COR-L47 (cell line): ENCODE measurements at places on chromosomes 16 and 17.

DNA sequence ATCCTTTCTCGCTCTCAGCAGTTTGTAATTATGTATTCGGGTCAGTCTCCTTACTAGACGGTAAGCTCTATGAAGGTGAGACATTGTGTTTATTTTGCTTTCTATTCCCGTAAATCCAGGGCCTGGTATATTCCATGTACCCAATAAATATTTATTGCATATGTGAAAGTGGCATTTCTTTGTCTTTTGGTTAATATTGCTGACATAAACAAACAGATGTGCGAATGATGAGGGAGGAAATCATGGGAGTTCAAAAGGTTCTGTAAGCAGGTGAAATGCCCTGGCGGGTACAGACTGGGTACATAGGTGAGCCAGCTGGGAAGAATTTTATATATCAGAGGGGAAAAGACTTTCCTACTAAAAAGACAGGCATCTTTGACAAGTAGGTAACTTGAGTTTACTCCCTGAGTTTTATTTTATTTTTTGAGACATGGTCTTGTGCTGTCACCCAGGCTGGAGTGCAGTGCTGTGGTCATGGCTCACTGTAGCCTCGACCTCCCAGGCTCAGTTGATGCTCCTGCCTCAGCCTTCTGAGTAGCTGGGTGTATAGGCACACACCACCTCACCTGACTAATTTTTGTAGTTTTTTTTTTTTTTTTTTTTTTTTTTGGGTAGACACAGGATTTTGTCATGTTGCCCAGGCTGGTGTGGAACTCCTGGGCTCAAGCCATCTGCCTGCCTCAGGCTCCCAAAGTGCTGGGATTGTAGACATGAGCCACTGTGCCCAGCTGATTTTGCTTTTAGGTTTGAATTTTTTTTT is 5.7 kb upstream of the METTL9 start:
- no peak for DNase-seq

- no peak for DNase-seq
Measured at GRCh38 chr17:29141514-29141876, 38.7 kb downstream of the MYO18A start.

- DNase-seq = no peak
Measured at GRCh38 chr16:3762107-3762750, 44.9 kb upstream of the TRAP1 start.

DNA sequence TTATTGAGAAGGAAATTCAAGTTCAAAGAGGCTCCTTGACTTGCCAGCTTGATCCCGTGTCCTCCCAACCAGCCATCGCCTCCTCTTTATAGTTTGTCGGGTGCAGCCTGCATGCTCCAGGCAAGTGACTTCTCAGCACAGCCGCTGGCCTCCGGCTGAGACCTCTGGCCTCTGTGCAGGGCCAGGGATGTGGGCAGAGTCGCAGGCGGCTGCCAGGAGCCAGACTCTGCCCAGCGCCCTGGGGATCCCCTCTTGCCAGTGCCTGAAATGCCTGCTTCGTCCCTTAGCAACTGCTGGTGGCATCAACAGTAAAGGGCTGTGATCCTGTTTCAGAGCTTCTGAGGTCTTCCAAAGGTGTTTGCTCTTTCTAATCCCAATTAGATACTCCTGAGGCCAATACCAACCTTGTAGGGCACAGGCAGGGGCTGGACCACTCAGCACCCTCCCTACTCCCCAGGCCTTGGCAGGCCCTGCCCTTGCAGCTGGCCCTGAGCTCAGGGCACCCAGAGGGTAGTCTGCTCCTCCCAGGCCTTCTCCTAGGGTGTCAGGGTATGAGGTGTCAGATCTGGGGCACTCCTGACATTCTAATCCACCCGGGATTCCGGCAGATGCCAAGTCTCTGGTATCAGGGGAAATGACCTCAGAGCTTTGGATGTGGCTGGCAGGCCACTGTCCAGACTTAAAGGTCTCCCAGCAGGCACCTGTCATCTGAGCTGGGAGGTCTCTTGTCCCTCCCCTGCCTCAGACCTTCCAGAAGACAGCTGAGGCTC is 68.0 kb upstream of the SIAH1 start:
- DNase-seq = no peak

DNA sequence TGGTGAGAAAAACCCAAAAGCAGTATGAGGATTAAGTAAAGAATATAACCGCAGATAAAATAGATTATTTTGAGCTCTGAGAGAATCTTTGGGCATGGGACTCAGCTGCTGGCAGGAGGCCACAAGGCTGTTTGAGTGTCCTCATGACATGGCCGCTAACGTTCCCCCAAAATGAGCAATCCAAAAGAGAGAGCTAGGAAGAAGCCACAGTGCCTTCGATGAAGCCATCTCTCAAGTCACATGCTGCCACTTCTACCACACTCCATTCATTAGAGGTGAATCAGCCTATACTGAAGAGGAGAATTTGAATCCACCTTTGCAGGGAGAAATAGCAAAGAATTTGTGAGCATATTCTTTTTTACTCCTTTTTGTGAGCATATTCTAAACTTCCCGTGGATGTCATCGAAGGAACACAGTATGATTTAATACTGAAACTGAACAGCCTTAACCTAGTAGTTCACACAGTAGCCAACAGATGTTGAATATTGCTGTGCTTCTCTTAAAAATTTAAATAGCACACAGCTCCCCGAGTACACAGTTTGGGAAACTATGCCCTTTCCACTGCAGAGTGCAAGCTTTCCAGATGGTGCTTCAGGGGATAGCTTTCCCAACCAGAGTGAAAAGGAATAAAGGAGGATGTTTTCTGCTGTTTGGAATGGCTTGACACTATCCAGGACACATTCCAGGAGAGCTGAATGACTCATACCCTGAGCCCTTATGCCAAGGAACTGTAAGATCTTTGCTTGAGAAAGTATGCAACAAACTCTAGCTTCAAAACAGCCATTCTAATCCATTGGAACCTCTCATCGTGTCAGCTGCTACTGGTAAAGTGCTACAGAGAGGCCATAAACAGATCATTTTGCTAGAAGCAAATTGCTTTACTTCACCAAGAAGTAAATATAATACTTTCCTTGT is 33.9 kb downstream of the ANKFY1 start:
- no peak for DNase-seq

DNA sequence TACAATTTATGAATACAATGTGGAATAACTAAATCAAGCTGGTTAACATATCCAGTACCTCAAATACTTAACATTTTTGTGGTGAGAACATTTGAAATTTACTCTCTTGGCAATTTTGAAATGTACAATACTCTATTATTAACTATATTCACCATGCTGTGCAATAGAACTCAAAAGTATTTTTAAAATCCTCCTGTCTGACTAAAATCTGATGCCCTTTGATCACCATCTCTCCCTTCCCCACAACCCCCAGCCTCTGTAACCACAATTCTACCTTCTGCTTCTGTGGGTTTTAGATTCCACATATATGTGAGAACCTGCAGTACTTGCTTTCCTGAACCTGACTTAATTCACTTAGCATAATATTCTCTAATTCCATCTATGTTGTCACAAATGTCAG is 71.6 kb upstream of the ALOX12 start:
- DNase-seq = no peak

DNA sequence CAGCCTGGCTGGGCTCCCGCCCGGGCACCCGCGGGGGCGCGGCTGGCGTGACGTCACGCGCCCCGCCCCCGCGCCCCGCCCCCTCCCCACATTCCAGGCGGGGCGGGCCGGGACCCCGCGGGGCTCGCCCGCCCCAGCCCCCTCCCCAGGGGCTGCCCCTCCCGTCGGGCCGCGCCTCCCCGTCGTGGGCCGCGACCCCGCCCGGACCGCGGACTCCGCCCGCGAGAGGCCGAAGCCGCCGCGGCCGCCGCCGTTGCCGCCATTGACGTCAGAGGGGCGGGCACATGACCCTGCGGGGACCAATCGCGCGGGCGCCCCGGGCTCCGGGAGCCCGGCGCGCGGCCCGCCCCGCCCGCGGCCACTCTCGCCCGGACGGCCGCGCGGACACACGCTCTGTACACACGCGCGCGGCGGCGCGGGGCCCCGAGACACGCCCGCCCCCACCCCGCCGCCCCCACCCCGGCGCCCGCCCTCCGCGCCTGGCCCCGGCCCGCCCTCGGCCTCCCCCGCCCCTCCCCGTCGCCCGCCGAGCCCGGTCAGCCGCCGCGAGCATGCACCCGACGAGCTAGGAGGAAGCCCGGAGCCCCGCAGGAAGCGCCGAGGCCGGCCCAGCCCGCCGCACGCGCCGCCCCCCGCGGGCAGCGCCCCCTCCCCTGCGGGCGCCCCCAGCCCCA is at the start of gene CMIP:
TSS of gene CMIP (plus strand) at position 361 of the 674 bp plus-strand sequence.
- peak; percentile 78 for DNase-seq

GRCh38 chr17:69061721-69062556 is 1.2 kb upstream of the ABCA9 start:
- DNase-seq = no peak

DNA sequence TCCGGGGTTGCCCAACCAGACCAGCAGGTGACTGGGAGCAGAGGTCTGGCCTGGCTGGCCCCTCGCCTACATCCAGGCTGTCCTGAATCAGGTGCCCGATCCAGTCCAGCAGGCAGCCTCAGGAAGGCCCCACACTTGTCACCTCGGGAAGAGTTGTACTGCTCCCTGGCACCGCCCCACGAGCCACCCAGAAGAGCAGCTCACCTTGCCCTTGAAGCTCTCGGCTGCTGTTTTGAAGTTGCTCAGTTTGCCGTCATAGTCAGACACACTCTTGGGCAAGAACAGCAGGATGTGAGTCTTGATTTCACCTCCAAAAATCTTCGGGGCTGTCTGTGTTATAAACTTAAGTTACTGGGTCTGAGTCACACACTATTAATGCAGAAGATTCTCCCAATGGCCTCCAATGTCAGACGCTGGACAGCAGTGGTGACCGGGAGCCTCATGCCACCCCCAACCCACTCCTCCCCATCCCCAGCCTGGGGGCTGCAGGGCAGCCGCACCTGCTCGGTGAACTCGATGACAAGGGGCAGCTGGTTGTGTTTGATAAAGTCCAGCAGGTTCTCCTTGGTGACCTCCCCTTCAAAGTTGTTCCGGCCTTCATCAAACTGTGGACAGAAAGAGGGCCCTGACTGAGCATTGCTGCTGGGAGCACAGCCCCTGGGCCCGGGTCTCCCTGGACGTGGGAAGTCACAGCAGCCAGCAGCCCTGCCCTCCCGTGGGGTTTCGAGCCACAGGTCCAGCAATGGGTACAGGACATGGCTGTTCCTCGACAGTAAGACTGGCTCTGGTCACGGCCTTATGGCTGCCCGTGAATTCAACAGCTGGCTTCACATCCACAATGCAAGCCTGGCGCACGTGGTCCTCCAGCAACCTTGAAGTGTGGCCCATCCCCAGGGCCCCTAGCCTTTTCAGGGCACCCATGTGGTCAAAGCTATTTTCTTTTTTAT is 12.2 kb upstream of the PPP1R27 start:
- DNase-seq = no peak

DNA sequence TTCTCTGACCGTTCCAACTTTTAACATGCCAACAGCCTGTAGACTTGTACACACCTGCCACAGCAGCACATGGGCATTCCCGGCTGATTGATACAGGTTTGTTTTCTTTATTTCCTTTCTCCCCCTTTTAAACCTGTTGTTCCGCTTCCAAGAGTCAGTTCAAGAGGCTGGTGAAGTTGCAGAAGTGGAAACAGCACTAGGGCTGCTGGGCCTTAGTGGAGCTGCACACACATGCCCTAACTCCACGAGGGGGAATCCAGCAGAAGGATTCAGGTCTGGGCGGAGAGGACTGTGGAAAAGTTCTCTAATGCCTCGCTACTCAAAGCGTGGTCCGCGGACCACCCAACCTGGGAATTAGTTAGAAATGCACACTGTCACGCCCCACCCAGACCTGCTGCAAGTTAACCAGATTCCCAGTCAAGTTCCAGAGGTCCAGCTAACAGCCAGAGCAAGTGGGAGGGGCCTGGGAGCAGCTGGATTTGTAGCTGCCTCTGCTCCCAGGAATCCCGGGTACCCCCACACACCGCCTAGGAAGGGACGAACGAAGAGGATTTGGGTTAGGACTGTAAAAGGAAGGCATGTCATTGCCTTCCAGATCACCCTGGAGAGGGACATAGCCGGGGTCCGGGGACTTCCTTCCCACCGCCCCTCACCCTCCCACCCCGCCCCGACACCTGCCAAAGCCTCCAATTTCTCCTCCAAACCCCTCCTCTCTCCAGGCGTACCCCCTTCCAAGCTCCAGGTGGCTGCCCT is 542 bp downstream of the SLC39A11 start:
- peak; percentile 4 for DNase-seq

DNA sequence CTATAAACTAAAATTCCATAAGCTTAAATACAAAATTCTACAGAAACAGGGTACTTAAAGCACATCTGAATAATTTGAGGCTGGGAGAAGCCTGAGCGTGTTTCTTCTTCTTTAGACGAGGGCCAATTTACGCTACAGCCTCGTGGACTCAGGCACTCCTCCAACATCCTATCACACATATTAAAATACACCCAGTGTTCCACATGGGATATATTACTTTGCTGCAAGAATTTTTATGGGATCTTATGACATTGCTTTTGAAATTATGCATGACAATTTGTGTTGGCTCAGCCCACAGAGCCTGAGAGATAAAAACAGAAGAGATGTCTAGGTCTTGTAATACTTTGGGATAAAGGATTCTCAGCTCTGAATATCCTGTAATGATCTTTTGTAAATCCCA is 3.5 kb upstream of the TANGO6 start:
- DNase-seq = no peak

- no peak for DNase-seq
Measured at GRCh38 chr17:59186850-59187249, 23.0 kb upstream of the SMG8 start.

GRCh38 chr17:38563362-38564253 is 42.1 kb downstream of the SRCIN1 start:
- no peak for DNase-seq

DNA sequence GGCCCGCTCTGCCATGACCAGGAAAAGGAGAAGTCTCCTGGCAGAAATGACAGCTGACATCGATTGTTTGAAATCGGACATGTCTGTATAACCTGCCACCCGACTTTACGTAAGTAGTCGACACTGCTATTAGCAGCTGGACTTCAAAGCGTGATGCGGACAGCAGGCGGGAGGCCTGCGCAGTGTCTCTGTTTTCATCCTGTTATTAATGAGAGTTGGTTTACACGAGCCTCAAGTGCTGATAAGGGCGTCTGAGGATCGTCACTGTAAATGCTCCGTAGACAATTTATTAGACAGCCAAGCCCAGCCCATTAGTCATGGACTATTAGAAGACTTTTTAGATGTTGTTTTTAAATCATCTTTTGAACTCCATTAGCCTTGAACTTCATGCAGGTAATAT is 328.3 kb downstream of the FOXL1 start:
- no peak for DNase-seq

DNA sequence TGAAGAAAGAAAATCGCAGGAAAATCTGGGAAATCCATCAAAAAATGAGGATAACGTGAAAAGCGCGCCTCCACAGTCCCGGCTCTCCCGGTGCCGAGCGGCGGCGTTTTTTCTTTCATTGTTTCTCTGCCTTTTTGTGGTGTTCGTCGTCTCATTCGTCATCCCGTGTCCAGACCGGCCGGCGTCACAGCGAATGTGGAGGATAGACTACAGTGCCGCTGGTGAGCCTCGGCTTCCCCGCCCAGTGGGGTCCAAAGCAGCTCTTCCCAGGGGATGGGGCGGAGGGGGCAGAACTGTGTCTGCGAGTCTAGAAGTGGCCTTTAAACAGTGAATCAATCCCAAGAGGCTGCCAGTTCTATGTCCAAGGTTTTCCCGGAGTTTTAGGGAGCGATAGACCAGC is 19.8 kb downstream of the FAM234A start:
- DNase-seq = no peak
